ENCODE measurements at places on chromosomes 2 and 18. TPM values are rescaled to one million over a fixed set of nuclear protein-coding genes. Genes with fewer than 3 reads are reported as not detected.

DNA sequence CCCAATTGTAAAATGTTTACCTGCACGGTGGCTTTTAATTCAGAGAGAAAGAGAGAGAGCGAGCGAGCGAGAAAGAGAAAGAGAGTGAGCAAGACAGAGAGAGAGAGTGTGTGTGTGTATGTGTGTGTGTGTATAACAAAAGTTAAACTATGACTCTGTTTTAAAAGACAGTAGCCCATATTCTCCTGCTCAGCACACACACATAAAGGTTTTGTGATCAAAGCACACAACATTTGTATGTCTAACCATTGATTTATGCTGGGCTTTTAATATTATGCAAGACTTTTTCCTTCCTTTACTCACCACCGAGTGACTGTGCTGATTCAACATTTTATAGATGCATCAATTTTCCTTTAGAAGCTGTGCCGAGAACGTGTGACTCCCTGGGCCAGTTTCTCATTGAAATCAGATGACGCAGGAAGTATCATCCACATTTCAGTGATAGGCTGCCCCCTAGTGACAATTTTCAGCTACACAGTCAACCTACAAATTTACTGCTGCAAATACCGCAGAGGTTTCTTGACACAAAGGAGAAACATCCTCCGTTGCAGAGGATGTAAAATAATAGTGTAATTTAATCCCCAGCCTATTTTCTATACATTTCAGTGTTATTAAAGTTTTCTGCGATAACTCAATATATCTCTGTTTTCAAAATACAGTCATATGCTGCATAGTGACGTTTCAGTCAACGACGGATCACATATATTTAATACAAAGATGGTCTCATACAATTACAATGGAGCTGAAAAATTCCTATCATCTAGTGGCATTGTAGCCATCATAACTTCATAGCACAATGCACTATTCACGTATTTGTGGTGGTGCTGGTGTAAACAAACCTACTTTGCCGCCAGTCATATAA lies 165.9 kb upstream of the TANK start:
- DNase-seq = peak; percentile 81

DNA sequence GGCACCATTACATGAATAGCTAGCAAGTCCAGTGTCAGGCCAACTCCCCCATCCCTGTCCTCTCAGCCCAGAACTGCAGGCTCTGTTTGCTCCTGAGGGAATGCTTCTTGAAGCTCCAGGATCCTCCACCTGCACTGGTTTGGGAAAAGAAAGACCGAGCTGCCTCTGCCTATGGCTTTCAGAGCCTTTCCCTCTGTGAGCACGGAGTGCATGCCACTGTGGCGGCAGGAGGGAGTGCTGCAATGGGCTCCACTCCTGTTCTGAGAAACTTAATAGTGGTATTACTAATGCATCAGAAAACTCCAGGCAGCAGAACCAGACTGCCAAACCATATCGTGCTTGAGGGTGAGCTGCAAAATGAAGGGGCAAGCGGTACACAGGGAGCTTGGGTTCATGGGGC lies 271.8 kb downstream of the SRBD1 start:
- no peak for DNase-seq

DNA sequence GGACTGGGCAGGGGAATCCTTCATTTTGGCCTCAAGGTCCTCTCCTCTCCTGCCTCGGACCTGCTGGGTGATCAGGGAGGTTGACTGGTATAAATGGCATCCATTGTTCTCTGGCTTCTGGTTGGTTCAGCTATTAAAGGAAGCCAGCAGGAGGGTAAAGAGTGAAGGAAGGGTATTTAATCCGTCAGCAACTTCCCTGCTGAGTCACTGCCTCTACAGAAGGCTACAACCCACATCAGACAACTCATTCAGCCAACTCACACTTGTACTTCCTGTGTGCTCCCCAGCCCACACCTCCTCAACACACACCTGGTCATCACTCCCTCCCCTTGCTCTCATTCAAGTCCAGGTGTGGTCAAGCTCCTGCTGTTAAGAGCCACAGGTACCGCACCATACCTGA lies 68.3 kb upstream of the MRPS9 start:
- DNase-seq = peak; percentile 89

DNA sequence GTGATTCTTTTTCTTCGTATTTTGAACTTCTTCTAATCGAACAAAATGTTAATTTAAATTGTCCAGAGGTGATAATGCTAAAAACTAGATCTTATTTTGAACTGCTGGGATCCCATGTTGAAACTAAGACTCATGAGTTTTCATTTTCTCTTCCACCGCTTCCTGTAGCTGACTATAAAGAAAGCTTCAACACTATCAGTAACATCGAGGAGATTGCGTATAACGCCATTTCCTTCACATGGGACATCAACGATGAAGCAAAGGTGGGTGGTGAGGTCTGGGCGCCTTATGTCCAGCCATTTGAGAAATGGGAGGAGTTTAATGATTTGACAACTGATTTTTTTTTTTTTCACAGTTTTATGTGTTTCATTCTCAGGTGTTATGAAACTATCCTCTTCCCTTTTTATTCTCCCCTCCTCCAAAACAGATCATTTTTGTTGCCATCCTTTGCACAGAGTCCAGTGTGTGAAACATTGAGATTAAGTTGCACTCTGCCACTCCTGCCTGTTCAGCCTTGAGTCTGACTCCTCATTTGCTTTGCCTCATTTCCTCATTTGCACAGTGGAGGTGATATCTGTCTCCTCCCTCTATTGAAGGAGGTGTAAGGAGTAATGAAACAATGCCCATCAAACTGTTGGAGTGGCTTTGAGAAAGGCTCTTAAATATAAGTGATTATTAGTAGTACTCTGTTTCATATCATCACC lies 13.8 kb downstream of the GRHL1 start:
- DNase-seq = no peak

- DNase-seq = peak; percentile 96
These were observed 25.1 kb downstream of the DNPEP start for GRCh38 chr2:219362524-219363164.

- no peak for DNase-seq
These were observed 75.4 kb downstream of the DYSF start for GRCh38 chr2:71528749-71529148.

DNA sequence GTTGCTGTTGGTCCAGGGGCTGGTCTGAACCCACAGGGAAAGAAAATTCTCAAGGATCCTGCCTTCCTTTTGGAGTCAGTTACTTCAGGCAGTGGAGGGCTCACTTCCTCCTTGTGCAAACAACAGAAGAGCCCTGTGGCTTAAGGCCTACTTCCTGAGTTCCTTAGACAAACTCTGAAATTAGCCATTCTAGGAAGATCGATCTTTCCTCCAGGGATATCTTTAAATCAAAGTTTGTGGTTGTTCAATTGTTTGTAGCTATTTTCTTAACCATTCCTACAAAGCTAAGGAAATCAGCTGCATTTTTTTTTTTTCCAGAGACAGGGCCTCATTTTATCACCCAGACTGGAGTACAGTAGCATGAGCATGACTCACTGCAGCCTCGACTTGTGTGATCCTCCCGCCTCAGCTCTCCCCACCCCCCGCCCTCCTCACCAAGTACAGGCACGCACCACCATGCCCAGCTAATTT lies 156.0 kb downstream of the TANC1 start:
- peak; percentile 93 for DNase-seq

DNA sequence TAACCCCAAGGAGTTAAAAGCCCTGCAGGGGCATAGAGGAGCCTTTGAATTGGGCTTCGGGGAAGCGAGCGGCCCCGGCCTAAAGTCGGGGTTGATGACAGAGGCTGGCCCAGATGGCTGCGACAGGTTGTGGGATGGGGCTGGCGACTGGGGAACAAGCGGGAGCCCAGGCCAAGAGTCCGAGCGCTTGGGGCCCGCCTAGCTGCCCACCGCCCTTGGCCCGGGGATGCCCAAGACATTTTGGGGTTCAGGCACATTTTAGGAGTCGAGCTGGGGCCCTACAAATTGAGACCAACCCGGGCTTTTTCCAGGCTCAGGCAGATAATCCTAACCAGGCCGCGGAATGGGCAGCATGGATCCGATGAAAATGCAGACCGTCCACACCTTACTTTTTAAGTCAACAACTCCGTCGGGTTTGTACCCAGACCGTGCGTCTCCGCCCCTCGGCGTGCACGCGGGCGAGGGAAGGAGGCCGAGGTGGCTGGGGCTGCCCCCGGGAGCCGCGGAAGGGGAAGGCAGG lies 507 bp downstream of the RTKN start:
- no peak for DNase-seq

GRCh38 chr2:68828887-68829708 lies 42.1 kb downstream of the BMP10 start:
- peak; percentile 98 for DNase-seq

GRCh38 chr18:26091047-26091630 lies 726 bp upstream of the SS18 start:
- no peak for DNase-seq

- peak; percentile 55 for DNase-seq
These were observed 102.5 kb downstream of the ATL2 start for GRCh38 chr2:38274286-38275276.

DNA sequence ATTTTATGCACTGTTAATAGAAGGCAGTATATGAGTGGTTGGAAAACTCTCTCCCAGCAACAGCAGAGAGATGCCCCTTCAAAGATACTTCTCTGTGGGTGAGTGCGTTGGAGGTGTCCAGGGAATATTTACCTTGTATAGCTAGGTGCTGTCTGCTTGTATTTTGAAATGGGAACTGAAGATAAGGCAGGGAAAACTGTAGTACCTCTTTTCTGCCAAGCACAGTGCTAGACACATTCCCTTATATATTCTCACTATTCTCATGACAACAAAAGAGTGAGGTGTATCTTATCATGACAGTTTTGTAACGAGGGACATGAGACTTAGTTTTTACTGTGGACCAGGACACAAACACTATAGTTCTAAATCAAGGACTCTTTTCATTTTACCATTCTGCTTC lies 2.1 kb downstream of the TTC39C start:
- DNase-seq = peak; percentile 46

DNA sequence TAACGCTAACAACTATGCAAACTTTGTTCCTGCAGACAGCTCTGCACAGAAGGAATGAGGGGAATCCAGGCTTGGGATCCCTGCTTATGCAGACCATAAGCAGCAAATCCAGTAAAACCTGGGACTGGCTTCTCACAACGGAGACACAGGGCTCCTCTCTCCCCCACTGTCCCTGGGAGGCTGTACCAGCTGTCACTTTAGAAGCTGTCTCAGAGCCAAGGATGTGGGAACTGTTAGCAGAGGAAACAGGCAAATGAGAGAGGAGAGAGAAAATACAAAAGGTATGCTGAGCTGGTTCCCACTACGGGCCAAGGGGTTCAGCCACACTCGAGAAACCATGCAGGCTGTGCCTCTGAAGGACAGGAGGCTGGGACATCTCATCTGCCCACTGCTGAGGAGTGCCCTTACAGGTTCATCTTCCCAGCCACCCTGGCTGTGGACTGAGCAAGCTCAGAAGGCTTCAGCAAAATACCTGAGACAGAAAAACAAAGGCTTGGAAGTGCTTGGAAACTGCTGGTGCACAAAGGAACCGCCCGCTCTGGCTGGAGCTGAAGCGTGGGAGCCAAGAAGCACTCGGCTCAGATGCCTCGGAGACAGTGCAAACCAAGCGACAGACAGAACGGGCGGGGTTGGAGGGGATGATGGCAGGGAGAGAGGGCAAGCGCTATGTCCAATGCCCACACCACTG lies 72.5 kb downstream of the FAM210A start:
- DNase-seq = no peak

GRCh38 chr18:63192885-63193349 lies 126.7 kb downstream of the BCL2 start:
- no peak for DNase-seq

- no peak for DNase-seq
These were observed 389.6 kb upstream of the SALL3 start for GRCh38 chr18:78589916-78590437.

DNA sequence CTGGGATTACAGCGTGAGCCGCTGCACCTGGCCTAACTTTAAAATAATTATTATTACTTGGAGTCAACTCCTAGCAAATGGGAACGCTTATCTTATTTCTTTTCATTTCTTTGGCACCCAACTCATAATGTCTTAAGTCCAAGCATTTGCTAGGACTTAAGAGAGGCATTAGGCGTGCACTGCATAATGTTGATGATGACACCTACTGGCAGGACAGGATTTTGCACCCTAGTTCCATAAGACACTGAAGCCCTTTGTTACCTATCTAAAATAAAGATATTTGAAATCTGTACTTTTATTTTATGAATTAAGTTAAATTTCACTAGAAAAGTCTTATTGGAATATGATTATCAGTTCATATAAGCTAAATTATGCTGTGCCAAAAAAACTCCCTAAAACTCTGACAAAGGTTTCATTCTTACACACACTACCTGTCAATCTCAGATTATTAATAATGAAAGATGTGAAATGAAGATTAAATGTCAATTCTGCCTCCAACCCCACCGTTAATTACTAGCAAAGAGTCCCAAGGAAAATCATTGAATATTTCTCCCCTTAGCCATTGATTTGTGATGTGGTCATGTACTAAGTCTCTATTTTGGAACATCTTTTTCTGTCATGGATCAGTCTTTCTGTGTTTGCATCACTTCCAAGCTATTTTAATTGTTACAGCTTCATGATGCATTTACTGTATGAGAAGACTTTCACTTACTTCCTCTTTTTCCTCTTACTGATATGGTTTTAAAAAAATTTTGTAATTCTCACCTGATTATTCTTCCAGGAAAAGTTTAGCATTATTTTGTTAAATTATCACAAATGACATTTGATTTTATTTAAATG lies 12.7 kb upstream of the CDH2 start:
- peak; percentile 54 for DNase-seq

- no peak for DNase-seq
These were observed 172.5 kb downstream of the MAIP1 start for GRCh38 chr2:200127848-200128247.

DNA sequence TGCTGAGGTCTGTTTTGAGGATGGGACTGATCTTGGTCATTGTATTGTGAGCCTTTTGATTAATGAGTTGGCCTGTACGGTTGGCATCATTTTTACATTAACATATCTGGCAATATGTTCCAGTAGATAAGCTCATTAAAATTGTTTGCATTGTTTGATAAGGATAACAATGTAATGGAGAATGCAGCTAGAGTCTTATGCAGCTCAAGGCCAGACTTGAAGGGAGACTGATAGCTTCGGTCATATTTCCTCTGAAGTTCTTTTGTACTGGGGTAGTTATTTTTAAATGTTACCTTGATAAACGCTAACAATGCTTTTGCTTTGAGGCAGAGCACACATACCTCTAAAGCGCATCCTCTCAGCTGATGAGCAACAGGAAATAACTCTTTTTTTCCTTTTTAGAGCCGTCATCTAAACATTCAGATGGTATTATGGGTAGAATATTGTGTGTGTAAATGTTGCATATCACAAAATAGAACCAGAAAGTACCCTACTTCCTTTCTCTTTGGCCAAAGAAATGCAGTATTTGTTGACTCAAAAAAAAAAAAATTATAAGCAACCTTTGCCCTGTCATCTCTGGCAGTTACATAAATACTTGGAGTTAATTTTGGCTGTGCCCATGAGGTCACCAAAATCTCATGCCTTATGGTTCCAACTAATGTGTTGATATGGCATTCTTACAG lies 1.3 kb downstream of the MAPRE2 start:
- peak; percentile 26 for DNase-seq

GRCh38 chr2:49210191-49210590 lies 55.9 kb upstream of the FSHR start:
- DNase-seq = no peak

- DNase-seq = no peak
These were observed 34.3 kb upstream of the EPHA4 start for GRCh38 chr2:221606424-221606823.

The ZNF513 gene
- total RNA-seq = 2.4 TPM

The SPTBN1 gene
- total RNA-seq = 89.9 TPM

The FBLN7 gene
- 0.03 TPM for total RNA-seq

The PEX13 gene
- total RNA-seq = 25.1 TPM

The COLEC12 gene
- total RNA-seq = not detected

The DSC2 gene
- 1.2 TPM for total RNA-seq

The C2orf66 gene
- total RNA-seq = not detected

The TDRD15 gene
- not detected for total RNA-seq

The FRZB gene
- not detected for total RNA-seq

The ZNF385B gene
- 3.2 TPM for total RNA-seq
